Activated naive CD4-positive, alpha-beta T cell treated with Interleukin-2 at 50 U/mL for 16 hours (primary cell): ENCODE measurements at places on chromosomes 1 and 21.

- DNase-seq, result peak; percentile 8
These were observed 25.8 kb downstream of the SHISAL2A start for GRCh38 chr1:52658795-52659194.

DNA sequence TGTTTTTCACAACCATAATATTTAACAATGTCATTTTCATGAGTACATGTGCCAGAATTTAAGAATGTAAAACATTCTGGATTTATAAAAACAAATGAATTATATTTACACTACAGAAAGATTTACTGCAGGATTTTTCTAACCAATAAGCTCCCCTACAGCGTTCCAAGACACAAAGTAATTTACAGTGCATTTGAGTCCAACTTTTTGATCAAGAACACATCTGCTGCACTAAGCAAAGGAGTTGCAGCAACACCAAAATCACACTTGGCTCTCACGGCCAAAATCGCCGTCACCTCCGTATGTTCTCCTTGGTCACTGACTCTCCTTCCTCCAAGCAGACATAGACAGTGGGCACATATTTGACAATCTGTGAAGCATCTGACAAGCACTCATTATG, 7.7 kb downstream of the VPS26C start:
- no peak for DNase-seq

DNA sequence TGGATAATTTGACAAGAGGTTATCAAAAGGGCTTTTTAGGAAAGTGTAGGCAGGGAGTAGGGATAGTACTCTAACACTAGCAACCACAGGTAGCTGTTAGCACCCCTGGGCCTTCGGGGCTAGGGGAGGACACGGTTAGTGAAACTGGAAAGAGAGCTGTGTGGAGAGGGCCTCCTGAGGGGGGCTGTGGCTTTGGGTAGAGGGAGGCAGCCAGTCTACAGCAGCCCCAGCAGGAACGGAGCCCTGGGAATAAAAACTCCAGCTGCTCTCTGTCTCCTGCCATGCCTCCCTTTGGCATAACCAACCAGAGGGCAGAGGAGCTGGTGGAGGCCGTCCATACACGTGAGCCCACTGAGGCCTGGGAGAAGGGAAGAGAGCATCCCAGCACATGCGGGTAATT, 223.2 kb downstream of the FOXD2 start:
- DNase-seq, result no peak

GRCh38 chr1:234611225-234611846, 1.4 kb upstream of the IRF2BP2 start:
- DNase-seq, result no peak

DNA sequence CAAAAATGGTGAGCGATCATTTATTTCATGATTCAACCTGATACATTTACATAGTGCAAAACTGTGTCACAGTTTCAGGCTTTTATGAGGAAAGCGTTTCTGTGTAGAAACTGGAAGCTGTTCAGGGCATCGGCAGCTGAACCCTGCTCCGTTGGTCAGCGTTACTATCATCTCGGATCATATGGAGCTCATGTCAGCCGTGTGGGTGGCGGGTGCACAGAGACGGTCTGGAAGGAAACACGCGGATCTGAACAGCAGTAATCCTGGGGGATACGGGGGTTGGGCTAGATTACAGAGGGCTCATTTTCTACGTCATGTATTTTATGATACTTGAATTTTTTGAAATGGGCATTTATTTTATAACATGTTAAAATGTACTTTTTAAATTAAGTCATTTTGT, 15.1 kb downstream of the C1orf174 start:
- no peak for DNase-seq

DNA sequence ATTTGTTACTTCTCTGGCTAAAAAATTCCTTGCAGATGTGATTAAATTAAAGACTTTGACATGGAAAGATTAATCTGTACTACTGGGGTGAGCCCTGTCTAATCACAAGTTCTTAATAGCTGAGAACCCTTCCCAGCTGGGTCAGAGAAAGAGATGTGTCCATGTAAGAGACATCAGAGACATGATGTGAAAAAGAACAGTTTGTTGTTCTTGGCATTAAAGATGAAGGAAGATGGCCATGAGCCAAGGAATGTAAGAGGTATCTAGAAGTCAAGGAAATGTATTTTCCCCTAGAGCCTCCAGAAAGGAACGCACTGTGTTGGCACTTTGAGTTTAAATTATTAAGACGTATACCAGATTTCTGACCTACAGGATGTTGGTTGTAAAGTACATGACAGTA, 1271.5 kb upstream of the PRMT6 start:
- no peak for DNase-seq

DNA sequence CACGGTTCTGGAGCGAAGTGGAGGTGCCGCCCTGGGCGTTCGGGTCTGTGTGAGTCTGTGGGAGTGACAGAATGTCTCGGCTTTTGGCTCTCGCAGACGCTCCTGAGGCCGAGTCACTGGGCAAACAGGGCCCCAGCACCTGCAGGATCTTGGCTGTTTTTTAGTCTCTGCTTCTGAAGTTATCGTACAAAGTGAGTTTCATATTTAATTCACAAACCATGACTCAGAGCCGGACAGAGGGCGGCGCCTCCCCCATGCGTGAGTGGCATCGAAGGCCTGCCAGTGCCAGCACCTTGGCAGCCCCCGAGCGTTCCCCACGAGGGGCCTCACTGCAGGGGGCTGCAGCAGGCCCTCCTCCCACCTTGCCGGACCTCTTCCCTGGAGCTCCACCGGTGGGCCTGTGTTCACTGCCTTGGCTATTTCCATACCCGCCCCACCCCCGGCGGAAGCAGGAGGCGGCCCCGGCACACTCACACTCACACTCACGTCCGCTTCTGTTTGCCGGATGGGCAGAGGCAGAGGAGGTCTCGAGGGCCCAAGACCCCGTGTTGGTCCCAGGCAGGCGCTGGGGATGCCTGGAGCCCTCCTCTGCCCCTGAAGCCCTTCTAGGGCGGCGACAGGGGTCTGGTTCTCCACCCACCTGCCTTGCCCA, 56.3 kb downstream of the MORN1 start:
- DNase-seq, result no peak

DNA sequence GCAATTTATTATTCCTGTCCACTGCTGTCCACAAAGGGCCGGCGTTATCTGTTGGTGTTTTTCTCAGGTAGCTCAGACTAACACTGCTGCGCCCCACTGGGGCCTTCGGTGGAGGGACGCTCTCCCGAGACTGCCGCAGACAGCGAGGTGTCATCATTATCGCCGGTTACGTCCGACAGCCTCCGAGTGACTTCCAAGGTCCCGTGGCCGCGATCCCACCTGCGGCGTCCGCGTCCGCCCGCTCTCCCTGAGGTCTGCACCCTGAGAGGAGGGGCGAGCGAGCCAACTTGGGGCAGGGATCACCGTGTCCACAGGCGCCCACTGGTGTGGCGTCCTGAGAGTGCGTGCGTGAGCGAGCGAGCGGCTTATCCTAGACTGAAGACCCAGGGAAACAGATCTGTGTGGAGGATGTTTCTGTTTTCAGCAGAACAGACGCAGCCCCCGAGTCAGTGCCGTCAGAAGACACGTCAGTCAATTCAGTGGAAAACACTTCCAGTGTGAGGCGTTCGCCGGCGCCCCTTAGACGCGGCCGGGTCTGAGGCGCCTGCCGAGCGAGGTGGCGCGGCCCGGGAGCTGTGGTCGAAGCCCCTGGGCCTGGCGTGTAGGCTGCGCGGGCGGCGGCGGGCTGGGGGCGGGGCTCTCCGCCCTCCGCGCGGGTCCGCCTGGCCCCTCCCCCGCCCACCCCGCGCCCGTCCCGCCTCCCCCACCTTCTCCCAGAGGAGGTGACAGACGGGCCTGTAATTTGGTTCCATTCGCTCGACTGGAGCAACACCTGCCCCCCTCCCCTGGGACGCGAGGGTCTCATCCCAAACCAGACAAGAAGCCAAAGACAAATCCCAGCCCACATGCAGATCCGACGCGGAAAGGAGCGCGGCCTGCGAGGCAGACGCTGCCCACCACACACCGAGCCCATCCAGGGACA, 12.6 kb downstream of the NHLH2 start:
- no peak for DNase-seq

GRCh38 chr1:51133045-51133444, 31.0 kb downstream of the C1orf185 start:
- no peak for DNase-seq
